ENCODE measurements at places on chromosomes 13 and 19.

GRCh38 chr13:33612641-33613638 is 205.0 kb upstream of the RFC3 start:
- DNase-seq = no peak

GRCh38 chr13:80305737-80306136 is 35.2 kb downstream of the SPRY2 start:
- no peak for DNase-seq

DNA sequence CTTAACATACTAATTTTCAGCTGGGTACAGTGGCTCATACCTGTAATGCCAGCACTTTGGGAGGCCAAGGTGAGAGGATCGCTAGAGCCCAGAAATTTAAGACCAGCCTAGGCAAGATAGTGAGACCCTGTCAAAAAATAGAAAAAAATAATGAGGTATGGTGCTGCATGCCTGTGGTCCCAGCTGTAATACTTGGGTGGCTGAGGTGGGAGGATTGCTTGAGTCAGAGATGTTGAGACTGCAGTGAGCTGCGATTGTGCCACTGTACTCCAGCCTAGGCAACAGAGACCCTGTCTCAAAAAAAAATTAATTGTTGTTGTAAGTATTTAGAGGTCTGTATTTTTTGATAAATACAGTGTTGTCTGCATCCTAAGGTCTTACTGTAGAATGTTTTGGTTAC is 66.8 kb downstream of the FNDC3A start:
- DNase-seq = no peak

GRCh38 chr19:32819419-32820400 is 49.9 kb downstream of the SLC7A9 start:
- no peak for DNase-seq

DNA sequence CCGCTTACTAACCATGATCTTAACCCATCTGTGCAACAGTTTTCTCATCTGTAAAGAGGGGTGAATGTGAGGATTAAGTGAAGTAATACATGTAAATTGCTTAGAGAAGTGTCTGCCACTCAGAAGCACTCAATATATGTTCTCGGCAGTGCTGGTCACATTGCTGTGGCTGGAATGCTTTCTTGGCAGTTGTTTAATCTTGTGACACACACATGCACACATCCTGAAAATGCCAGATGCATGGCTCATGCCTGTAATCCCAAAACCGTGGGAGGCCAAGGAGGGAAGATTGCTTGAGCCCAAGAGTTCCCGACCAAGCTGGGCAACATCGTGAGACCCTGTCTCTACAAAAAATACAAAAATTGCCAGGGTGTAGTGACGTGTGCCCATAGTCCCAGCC is 4.9 kb upstream of the DMKN start:
- DNase-seq = no peak

GRCh38 chr13:21670006-21670882 is 629 bp upstream of the FGF9 start:
- DNase-seq = peak; percentile 62

All from stimulated activated CD4-positive, alpha-beta T cell treated with anti-CD3 and anti-CD28 coated beads, Interleukin-2, amount 100 ng/mL, for 24 hours (primary cell).